ENCODE measurements at places on chromosomes 7 and 10.

GRCh38 chr10:59508296-59508695 is 145.9 kb upstream of the FAM13C start:
- DNase-seq, result no peak
- H3K4me3 ChIP-seq, result no peak overlapping the region
- H3K4me1 ChIP-seq, result no peaks in the 10 kb centered on the region
- H3K27ac ChIP-seq, result no peak overlapping the region
- H3K27me3 ChIP-seq, result no peaks in the 10 kb centered on the region
- H3K36me3 ChIP-seq, result no peaks in the 10 kb centered on the region

DNA sequence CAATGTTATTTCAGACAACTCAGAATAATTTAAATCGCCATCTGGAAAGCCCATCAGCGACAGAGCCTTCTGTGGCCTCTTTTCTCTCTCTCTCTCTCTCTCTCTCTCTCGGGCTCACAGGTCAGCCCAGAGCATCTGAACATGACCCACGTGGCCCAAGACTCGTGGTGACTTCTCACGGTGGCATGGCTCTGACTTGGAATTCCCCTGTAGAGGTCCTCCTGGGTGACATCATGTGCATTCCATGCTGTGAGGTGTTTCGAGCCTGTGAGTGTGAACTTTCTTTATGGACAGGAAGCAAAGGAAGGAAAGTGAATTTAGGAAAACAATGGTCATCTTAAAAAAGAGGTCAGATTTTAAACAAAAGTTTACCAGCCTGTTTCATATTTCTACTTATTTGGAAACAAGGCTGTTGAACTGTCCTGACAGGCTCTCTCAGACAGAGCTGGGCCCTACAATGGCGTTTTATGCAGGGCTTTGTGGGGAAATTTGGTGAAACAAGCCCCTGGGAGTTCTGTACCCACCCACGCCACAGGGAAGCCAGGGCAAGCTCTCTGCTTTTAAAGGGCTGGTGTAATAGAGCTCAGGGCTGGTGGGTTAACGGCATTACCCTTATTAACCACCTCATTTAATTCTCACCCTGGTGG is 359.7 kb upstream of the ZNF32 start:
- DNase-seq, result no peak
- H3K4me1 ChIP-seq, result no peaks in the 10 kb centered on the region
- H3K36me3 ChIP-seq, result no peaks in the 10 kb centered on the region

DNA sequence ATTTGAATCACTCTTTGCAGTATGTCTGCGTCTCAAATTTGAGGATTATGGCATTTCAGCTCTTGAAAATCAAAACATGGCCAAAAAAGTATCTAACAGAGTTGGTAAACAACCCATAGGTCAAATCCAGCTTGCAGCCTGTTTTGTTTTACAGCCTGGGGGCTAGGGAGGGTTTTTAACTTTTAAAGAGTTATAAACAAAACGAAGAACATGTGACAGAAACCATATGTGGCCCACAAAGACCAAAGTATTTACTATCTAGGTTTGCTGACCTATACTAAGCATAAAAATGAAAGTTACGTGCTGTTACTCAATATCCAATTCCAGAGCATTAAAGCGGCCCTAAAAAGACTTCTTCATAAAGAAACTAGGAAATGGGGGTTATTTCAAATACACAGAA is 55.5 kb upstream of the STARD3NL start:
- no peaks in the 10 kb centered on the region for H3K36me3 ChIP-seq
- no peak overlapping the region for H3K27ac ChIP-seq
- H3K4me3 ChIP-seq, result no peak overlapping the region
- no peaks in the 10 kb centered on the region for H3K27me3 ChIP-seq
- H3K4me1 ChIP-seq, result no peaks in the 10 kb centered on the region

- no peaks in the 10 kb centered on the region for H3K4me1 ChIP-seq
- H3K27ac ChIP-seq, result no peak overlapping the region
- DNase-seq, result no peak
- H3K36me3 ChIP-seq, result no peaks in the 10 kb centered on the region
Measured at GRCh38 chr10:60286559-60286958, 103.1 kb downstream of the ANK3 start.

GRCh38 chr7:5678295-5679047 is 103.0 kb downstream of the RNF216 start:
- no peak overlapping the region for H3K4me3 ChIP-seq
- no peak for DNase-seq
- no peaks in the 10 kb centered on the region for H3K36me3 ChIP-seq
- H3K27ac ChIP-seq, result peak overlapping the region; percentile 33
- H3K4me1 ChIP-seq, result peaks cover 65% of the 10 kb centered on the region

- H3K4me3 ChIP-seq, result no peak overlapping the region
- no peak overlapping the region for H3K27ac ChIP-seq
- no peaks in the 10 kb centered on the region for H3K4me1 ChIP-seq
- DNase-seq, result no peak
- H3K27me3 ChIP-seq, result no peaks in the 10 kb centered on the region
Measured at GRCh38 chr7:17994079-17994850, 33.4 kb downstream of the PRPS1L1 start.

DNA sequence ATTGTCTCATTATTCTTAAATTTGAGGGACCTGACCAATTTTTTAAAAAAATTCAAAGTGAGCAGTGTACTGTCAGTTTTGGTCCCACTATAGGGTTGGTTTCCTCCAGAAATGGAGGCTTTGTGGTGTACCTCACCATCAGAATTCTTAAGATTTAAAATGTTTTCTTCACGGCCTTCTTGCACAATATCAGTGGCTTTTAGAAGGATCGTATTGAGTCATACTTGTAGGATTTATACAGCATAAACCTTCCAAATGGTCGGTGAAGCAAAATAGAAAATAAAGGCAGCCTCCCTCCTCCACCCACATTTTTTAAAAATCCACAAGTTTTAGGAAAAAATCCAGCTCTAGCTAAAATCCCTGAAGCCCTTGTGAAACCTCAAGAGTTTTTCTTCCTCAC is 126.4 kb downstream of the RNLS start:
- no peaks in the 10 kb centered on the region for H3K36me3 ChIP-seq
- no peaks in the 10 kb centered on the region for H3K27me3 ChIP-seq
- no peak for DNase-seq
- H3K27ac ChIP-seq, result no peak overlapping the region
- H3K4me3 ChIP-seq, result no peak overlapping the region
